CD14-positive monocyte (primary cell): ENCODE measurements at places on chromosomes 2 and 18.
A peak's percentile ranks its signal among the peaks of the same experiment; 100 is the strongest.

- DNase-seq, result peak; percentile 26
These were observed 66.6 kb upstream of the ZNF397 start for GRCh38 chr18:35174093-35174731.

DNA sequence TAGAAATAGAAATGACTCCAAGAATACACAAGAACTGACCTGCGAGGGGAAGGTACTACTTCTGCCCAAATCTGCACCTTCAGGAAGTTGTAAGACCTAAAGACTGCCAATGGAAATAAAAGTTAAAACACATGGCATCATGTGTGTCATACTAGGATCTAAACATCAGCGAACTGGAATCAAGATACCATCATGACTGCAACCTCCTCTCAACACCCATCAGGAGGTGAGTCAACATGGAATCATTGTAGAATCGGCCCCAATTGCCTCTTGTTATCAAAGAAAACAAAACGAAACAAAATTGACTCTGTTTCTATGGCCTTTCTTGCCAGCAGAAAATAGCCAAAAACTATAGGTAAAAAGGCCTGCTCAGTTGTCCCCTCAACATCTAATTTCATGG lies 15.1 kb downstream of the RDH14 start:
- DNase-seq, result no peak

GRCh38 chr2:97068074-97068473 lies 26.6 kb downstream of the FAHD2B start:
- DNase-seq, result no peak

DNA sequence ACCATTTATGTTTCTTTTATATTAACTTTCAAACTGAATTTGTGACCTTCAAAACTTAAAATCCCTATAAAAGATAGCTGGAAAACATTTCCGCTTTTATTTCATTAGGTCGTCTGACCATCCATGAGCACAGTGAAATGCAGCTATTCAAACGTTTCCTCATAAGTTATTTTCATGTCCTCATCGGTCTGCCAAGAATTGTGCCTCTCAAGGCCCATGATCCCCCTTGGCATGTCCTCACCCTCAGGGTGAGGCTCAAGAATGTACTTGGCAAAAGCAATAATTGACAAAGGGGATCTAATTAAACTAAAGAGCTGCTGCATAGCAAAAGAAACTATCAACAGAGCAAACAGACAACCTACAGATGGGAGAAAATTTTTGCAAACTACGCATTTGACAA lies 12.4 kb downstream of the SLC66A2 start:
- no peak for DNase-seq

GRCh38 chr2:50133766-50134165 lies 898.2 kb downstream of the NRXN1 start:
- no peak for DNase-seq

GRCh38 chr2:174246944-174247381 lies 1.4 kb downstream of the OLA1 start:
- DNase-seq, result no peak

- DNase-seq, result no peak
These were observed 1.9 kb downstream of the MAP4K3 start for GRCh38 chr2:39435234-39435633.

GRCh38 chr2:126671488-126671887 lies 15.5 kb downstream of the GYPC start:
- no peak for DNase-seq

DNA sequence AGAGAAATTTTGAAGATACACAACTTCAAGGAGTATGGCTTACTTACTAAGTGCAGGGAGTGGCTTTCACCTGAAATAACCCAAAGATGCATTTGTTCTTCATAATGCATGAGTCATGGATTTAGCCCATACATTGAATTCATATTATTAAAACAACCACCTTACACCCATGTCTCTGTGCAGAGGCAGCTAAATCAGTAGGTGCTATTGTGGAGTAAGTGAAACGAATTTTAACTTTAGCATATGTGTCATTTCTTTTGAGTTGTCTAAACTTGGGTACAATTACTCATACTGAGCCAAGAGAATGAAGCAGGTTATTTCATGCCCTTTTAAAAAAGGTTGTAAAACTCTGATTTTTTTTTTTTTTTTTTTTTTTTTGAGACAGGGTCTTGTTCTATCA lies 11.0 kb upstream of the ANKRD29 start:
- no peak for DNase-seq

DNA sequence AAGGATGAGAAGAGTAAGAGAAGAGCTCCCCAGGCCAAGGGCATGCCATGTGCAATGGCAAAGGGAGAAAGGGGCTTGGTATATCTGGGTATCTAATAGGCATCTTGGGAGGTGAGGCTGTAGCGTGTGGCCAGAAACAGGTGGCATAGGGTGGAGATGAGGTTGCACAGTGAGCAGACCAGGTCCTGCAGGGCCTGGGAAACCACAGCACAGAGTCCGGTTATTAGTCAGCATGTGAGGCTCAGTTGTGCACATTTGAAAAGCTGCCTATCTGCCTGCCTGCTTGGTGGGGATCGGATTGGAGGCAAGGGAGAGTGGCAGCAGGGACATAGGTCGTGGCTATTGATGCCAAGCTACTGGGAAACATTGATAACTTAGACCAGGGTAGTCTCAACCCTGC lies 190.6 kb downstream of the TPGS2 start:
- no peak for DNase-seq

- no peak for DNase-seq
These were observed 1.4 kb upstream of the ZFAND2B start for GRCh38 chr2:219205165-219205538.

DNA sequence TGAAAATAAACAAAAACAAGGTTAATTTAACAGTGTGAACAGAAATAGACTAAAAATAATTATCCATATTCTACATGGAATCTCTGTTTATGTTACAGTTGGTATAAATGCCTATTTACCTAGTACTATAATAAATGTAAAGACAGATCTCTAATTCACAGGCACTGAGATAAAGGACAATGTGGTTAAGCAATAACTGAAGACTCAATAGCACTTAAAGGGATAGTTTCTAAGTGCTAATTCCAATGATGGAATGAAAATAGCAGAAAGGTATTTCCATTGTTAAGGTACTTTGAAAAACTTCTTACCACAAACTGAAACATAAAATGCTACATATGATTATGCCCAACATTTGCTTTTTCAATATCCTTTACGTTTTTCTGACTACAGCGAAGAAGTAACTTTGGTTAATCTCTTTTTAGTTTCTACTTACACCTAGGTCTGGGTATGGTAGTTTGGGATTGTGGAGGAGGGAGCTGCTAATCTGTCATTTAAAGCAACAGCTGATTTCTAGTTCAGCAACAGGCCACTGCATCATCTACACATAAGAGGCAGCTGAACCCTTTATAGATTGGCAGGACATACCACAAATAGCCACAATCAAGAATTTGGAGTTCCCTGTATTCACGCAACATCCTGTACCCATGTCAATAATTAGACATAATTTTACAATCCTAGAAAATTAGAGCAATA lies 27.2 kb downstream of the MAP4K3 start:
- no peak for DNase-seq

DNA sequence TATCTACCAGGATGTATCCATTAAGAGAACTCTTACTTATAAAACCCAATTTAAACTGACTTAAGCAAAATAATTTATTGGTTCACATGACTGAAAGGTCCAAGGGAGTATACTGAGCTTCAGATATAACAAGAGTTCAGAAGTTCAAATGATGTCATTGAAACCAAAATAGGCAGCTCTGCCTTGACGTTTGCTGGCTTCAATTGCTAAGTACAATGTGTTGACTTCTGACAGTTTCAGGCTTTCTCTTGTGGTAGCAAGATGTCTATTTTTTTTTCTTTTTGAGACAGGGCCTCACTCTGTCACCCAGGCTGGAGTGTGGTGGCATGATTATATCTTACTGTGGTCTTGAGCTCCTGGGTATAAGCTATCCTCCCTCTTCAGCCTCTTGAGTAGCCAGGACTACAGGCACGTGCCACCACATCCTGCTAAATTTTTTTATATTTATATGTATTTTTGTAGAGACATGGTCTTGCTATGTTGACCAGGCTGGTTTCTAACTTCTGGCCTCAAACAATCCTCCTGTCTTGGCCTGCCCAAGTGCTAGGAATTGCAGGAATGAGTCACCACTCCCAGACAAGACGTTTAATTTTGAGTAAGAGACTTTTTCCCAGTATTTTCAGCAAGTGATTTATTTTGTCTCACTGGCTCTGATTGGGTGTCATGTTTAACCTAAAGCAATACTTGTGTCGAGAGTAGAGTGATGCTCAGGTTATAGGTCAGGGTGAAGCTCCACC lies 184.8 kb downstream of the NR4A2 start:
- no peak for DNase-seq

DNA sequence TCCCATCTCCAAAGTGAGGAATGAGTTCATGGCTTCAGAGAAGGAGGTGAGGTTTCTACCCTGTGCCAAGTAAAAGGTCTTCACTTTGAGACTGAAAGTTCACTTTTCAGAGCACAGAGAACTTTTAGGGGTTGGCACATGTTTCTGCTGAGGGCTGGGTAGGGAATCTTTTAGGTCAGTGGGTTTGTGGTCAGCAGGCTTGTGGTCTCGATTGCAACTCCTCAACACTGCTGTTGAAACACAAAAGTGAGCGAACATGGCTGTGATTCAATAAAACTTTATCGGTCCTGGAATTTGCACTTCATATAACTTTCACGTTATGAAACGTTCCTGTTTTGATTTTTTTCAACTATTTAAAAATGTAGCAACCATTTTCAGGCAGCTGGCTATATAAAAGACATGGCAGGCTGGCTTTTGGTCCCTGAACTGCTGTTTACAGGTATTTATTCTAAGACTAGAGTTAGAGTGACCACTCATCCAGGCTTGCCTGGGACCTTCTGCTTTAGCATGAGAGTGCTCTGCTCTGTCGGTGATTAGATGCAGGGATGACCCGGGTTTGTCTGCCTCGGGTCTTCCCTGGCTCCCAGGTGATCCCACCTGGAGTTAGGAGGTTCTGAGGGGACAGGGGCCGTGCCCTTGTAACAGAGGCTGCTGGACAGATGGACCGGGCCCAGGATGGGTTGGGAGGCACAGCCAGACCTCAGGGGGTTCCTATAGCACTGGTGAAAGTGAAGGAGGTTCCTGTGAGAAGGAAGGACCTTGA lies 62.7 kb upstream of the TAF1B start:
- peak; percentile 33 for DNase-seq
